ENCODE measurements at places on chromosomes 12 and 14. TPM values are rescaled to one million over a fixed set of nuclear protein-coding genes. Genes with fewer than 3 reads are reported as not detected.

The SMOC1 gene
- 0.61 TPM for total RNA-seq

The NANOG gene
- not detected for total RNA-seq

The DCN gene
- total RNA-seq = 163 TPM

The KRT7 gene
- total RNA-seq = 1,143 TPM

The GPRC5A gene
- total RNA-seq = 698 TPM

The EXOC3L4 gene
- total RNA-seq = 2.7 TPM

The TMEM63C gene
- 8.3 TPM for total RNA-seq

The RFX4 gene
- total RNA-seq = not detected

The A2ML1 gene
- 0.15 TPM for total RNA-seq

The RPL6 gene
- total RNA-seq = 829 TPM

The TAPBPL gene
- total RNA-seq = 32.6 TPM

The RPS6KL1 gene
- 8.8 TPM for total RNA-seq

DNA sequence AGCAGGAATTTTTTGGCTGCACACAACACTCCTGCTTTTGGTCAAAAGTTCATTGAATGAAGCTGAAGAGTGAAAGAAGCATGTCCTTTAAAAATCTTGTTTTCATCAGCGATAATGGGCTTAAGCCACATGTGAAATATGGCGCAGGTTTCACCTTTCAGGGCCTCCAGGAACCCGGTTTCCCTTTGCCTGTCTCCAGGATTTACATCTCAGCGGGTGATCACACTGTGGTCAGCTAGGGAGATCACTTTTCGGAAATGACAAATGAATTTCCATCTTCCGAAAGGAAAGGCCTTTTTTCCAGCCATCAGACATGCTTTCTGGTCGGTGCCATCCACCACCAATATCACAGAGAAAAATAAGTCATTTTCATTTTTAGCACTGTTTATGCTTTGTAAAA, 727.1 kb upstream of the TBX3 start:
- DNase-seq = no peak

DNA sequence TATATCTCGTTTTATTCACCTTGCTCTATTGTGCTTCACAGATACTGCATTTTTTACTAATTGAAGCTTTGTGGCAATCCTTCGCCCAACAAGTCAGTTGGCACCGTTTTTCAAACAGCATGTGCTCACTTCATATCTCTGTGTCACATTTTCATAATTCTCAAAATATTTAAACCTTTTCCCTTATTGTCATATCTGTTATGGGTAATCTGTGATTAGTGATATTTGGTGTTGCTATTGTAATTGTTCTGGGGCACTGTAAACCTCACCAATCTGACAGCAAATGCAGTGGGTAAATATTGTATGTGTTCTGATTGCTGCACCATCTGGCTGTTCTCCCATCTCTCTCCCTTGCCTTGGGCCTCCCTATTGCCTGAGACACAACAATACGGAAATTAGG, 191.3 kb downstream of the BTG1 start:
- DNase-seq = no peak

DNA sequence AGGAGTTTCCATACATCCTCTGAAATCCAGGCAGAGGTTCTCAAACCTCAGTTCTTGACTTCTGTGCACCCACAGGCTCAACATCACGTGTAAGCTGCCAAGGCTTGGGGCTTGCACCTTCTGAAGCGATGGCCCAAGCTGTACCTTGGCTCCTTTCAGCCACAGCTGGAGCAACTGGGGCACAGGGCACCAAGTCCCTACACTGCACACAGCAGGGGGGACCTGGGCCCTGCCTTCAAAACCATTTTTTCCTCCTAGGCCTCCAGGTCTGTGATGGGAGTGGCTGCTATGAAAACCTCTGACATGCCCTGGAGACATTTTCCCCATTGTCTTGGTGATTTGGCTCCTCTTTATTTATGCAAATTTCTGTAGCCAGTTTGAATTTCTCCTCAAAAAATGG, 10.6 kb downstream of the AREL1 start:
- DNase-seq = no peak

DNA sequence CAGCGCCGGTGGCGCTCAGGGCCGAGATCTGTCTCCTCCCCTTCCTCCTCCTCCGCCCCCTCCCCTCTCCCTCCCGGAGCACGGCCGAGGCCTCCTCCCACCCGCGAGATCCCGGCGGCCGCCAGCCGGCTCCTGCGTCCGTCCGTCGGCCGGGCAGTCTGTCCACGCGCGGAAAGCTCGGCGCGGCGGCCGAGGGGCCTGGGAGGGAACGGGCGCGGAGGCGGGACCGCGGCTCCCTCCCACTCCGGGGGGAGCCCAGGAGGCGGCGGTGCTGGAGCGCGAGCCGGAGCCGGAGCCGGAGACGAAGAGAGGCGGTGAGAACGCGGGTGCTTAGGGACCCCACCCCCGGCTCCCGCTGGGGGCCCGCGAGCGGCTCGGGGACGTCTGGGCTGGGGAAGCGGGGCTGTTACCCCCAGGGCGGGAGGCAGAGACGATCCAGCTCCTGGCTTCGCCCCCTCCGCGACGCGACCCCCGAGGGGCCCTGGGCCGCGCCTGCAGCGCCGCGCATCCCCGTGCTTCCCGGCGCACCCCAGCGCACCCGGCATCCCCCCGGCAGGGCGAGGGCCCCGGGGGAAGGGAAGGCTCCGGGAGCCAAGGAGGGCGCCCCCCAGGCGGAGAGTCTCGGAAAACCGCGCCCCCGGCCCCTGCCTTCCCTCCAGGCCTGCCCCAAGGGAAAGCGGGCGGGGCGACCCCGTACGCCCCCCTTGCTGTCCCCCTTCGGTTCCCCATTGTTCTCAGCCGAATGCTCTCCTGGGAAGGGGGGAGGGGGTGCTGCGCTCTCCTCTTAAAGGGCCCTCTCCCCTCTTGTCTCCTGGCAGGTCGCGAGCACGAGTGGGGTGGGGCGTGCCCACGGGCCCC, at the start of gene DTX1:
Gene DTX1 (plus strand): TSS at position 100 of the 858 bp plus-strand sequence. CDS start 1,463 bp downstream, outside the sequence.
- peak; percentile 85 for DNase-seq

- no peak for DNase-seq
Measured at GRCh38 chr12:92764831-92765230, 62.0 kb downstream of the PLEKHG7 start.

DNA sequence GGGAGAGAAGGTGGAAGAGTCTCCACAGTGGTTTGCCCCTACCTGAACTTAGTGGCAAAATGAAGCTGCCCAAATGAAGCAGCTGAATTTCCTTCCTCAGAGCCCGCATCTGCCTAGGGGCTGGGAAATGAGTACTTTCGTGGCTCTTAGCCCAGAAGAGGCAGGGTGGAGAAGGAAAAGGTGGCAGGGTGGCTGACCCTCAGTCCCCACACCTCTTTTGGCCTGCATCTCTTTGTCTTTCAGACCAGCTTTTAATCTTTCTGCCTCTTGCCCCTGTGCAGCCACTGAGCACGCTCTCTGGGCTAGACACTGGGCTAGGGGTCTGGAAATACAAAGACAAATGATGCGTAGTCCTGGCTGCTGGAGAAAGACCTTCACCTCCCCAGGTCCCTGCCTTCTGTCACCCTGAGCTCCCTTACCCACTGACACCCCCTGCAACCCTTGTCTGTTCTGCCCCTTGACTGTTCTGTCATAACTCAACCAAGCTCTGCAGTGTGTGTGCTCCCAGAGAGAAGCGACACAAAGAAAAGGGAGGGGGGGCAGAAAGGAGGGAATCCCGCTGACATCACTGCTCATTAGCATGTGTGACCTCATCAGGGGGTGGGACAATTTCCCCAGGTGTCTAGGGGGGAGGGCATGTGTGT, 371 bp upstream of the REM2 start:
- DNase-seq = no peak

- DNase-seq = no peak
Measured at GRCh38 chr12:80411787-80412186, 32.2 kb upstream of the PTPRQ start.

DNA sequence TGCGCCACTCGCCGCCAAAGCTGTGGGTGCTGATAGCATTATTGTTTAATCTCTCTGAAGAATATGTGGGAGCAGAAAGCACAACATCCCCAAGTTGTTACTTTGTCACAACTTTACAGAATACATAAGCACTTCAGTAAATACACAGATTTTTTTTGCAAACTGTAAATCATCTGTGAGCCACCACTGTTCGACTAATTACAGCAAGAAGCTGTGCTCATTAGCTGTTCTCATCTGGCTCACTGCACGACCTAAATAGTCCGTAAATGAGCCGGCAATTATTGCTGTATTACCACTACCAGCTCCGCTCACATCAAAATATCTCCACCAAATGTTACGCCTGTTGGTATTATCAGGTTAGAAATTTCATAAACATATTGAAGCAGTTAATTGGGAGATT, 228.9 kb upstream of the PRKD1 start:
- DNase-seq = no peak

- no peak for DNase-seq
Measured at GRCh38 chr12:59600171-59600570, 4.3 kb downstream of the SLC16A7 start.

DNA sequence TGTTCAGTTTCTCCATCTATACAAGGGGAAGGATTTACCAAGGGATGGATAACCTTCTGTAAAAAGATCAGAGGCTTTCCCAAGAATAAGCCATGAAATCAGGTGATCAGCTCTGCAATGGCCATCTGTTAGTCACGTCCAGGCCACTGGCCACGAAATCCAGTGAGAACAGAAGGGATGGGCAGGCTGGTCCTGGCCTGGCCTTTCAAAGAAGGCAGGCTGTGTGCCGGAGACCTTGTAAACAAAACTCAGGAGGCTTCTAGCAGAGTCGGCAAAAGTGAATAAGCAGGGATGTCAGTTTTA, 68.5 kb downstream of the RNF34 start:
- DNase-seq = no peak

DNA sequence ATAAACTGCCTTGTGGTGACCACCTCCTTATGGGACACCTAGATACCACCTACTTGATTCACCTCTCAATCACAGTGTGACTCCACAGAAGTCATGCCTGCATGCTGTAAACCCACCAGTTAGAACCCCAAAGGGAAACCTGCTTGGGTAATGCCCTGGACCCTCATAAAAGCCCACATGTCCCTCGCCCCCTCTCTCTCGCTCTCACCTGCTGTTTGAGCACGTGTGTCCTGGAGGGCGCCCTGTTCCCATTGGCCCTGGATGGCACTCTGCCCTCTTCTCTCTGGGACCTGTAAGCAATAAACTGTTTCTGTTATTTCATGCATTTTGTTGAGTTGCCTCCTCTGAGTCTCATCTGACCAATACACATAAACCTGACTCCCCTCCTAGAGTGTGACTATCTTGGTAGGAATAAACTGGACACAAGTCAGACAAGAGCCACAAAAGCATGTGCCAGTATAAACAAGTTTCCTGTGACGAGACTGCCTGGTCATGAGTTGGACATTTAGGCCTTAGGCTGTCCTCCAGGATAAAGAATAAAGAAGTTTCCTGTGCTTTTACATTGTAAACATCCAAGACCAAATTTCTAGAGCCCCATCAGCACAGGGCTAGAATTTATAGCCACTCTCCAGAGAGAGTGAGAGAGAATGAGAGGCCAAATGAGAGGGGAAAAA, 8.6 kb downstream of the IFI27L2 start:
- DNase-seq = no peak

- no peak for DNase-seq
Measured at GRCh38 chr12:26233631-26234030, 38.3 kb downstream of the SSPN start.

DNA sequence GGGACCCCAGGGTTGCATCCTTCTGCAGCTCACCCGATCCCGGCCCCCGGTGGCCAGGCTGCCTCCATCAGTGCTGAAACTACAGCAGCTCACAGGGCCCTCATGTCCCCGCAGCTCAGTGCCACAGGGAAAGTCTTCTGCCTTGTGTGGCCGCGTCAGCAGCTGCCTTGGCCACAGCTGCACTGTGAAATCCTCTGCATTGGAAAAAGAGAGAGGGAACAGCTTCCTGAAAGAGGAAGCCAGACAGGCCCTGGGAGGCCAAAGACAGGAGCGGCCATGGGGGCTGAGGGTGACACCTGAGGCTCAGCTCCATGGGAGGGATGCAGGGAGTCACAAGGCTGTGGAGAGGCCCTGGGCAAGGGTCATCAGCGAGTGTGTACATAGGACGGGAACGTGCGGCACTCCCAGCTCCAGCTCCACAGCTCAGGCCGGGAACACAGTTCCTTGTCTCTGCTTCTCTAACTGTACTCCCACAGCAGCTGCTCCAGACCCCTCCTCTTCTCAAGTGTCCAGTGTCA, 32.7 kb downstream of the PARP2 start:
- DNase-seq = no peak

DNA sequence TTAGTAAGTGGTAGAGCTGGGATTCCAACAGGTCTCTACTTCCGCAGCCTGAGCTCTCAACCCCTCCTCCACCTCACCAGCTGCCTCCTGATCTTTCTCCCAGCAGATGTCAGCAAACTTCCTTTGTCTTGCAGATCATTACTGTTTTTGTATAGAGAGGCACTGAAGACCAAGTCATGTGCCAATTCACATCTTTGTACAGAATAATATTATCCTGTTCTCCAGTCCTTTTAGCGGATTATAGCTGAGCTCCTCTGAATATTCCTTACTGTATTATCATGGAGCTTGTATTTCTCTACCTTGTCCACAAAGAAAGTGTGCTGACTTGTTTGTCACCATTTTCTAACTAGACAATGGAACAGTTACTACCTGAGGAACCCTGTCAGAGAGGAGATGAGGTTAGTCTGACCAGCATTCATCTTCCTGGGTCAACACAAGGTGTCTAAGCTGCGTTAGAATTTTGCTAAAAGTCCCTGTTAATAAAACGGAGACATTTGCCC, 142.3 kb upstream of the ARHGAP5 start:
- DNase-seq = no peak

DNA sequence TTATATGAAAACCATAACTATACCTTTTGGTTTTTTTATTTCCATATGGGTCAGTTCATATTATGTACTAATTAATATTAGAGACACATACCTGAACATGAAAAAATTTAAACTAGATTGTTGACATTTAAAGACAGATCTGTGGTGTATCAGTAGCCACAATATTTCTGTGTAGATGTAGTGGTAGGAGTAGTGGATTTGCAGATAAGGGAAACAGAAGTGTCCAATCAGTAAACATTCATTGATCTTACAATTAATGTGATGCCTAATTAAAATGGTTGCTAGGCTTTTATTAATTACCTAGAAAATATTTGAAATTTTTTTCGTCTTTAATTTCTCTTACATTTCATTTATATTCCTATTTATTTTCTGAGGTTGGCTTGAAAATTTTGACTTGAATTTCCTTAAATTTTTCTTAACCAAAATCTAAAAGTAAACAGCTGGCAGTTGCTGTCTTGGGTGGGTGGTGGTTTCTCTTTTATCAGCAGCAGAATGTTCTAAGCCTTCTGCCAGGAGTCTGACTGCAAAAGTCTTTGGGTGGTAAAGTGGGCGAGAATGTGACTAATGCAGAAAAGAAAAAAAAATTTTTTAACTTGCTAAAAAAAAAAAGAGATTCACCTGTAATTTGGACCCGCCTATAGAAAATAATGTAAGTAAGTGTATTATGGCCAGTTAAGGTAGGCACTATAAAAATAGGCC, 2.4 kb downstream of the FGFR1OP2 start:
- no peak for DNase-seq

- no peak for DNase-seq
Measured at GRCh38 chr12:6288235-6288634, 22.2 kb upstream of the PLEKHG6 start.

DNA sequence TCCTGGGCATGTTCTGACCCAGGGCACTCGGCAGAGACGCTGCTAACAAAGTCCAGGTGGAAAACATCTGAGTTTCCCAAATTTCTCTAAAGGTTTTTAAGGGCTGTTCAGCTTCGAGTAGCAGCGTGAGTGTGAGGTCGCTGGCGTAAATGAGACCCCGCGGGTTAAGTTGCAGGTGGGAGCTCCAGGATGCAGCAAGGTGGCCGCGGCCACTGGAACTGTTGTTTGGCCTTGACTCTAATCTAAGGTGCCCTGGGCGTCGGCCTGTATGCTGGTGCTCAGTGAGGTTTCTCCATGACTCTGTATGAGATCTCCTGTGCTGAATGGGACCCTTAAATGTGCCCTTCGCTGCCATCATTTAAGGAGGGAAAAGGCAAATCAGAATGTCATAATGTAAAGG, 50.7 kb downstream of the ELK3 start:
- no peak for DNase-seq
